Stimulated activated CD8-positive, alpha-beta memory T cell treated with anti-CD3 and anti-CD28 coated beads, Interleukin-2, amount 100 ng/mL, for 1 hour (primary cell): ENCODE measurements at places on chromosomes 3 and 15.
A peak's percentile ranks its signal among the peaks of the same experiment; 100 is the strongest.

DNA sequence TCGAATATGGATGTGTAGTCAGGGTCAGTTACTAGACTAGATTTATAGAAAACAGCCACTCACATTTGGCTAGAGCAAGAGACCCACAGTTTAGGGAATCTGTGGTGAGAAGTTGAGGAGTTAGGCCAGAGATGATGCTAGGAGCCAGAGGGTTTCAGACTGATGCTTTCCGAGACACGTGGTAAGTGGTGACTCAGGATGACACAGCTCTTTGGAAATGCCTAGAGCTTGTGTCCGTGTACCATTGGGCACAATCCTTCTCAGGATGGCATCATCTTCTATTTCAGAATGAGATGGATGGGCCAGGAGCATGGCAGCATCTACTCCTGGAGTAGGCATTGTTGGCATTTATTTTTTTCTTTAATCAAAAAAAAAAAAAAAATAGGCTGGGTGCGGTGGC is 28.5 kb downstream of the PTPRG start:
- DNase-seq: no peak

DNA sequence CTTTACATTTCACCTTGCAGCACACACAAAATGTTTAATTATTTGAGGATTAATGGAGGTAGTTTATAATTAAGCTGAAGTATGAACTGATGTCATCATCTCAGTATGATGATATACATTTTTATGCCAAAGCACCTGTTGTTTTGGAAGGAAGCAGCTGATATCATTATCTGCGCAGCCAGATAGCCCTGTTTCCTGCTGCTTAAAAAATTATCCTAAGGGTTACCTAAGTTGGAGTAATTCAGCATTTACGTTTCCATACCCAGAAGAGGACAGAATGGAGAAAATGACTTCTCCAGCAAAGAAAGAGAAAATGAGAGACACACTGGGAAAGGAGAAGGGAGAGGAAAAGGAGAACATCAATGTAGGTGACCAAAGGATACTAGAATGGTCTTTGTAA is 370.3 kb upstream of the PLSCR5 start:
- no peak for DNase-seq

- DNase-seq: no peak
Measured at GRCh38 chr15:93111451-93111850, 22.4 kb upstream of the RGMA start.

DNA sequence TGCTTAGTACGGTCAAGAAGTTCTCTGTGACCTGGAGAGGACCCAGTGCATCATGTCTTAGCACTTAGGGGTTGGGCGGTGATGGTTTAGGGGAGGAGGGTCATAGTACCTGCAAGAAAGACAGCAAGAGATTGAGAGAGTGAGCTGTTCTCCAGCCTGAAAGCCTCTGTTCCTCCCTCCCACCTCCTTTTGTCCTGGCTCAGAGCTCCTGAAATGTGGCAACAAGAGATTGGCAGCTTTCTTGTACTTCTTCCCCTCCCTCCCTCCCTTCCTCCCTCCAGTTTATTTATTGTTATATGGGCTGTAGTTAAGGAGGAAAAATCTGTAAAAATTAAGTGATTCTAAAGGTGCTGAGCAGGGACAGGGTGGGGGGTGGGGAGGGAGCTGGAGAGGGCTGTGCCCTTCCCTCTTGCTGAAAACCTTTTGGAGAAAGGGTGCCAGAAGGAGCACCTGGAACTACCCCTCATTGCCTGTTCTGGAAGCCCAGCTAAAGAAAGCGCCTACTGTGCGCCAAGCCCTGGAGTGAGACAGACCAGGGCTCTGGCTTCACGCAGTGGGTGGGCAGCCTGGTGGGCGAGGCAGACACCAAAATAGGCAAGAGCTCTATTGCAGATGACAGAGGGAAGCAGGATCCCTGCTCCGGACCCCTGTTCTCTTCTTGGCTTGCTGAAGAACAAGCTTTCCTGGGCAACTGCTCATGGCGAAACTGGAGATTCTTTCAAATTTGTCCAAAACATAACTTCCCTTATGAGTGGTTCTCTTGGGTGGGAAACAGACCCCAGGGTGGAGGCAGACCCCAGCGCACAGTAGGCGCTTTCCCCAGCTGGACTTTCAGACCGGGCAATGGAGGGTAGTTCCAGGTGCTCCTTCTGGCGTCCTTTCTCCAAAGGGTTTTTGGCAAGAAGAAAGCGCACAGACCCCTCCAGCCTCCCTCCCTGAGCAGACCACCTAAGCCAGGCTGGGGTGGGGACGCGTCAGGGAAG is 35.6 kb downstream of the LINGO1 start:
- DNase-seq: no peak

DNA sequence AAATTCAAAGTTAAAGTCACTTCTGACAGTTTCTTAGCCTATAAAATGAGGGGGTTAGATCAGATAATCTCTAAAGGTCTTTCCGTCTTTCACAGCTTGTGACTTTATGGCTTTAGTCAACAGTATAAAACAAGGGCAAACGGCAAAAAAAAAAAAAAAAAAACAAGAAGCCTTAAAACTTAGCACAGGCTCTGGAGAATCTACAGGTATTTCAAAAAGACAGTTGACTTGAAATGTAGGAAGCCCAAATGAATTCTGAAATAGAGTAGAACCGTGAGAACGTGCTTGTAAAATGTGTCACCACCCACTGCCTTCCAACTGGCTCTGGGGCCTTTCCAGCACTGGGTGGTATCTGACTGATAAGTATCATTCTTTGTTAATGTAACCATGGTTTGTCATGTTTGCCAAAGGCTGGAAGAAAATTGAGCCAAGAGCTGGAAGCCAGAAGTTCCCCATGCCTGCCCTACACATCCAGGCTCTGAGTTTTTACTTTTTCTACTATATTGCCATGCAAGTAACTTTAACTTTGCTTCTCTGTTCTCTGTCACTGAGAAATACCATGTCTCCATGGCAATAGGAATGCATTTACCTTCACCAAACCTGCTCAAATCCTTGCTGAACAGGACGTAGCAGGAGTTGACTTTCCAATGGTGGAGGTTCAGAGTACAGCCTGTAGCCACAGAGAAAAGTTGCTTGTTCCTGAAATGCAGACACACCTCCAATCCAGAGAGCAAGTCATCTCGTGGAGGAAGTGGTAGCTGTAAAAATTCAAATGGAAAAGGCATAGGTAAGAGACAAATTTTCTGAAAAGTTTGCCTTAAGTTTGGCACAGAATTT is 35.8 kb upstream of the THSD4 start:
- DNase-seq: no peak

DNA sequence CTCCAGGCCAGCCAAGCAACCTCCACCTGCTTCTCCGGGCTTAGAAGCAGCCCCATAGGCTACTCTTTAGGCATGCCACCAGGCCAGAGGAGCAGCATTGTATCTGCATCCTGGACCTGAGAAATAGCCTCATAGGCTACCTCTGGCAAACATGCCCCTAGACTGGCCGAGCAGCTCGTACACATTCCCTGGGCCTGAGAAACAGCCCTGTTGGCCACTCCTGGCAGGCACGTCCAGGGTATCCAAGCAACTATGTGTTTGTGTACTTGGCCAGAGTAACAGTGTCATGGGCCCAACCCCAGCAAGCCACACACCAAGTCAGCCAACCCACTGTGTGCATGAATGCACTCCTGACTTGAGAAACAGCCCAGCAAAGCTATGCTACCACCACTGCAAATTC is 498.7 kb upstream of the CDIN1 start:
- DNase-seq: no peak

GRCh38 chr15:58957101-58957973 is 23.9 kb upstream of the SLTM start:
- DNase-seq: peak; percentile 39
